ENCODE measurements at places on chromosomes 3 and 15.

DNA sequence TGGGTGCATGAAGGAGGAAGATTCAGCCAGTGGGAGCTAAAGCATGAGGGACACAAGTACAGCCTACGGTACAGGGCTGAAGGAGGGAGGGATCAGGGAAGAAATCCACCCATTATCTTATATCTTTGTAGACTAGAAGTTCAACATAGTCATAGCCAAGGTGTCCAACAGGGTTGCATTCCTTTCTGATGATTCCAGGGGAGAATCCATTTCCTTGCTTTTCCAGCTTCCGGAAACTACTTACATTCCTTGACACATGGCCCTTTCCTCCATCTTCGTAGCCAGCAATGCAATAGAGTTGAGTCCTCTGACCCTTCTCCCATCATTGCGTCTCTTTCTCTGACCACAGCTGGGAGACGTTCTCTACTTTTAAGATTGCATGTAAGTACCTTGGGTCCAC lies 471.0 kb upstream of the SEMA6D start:
- peak; percentile 13 for DNase-seq

DNA sequence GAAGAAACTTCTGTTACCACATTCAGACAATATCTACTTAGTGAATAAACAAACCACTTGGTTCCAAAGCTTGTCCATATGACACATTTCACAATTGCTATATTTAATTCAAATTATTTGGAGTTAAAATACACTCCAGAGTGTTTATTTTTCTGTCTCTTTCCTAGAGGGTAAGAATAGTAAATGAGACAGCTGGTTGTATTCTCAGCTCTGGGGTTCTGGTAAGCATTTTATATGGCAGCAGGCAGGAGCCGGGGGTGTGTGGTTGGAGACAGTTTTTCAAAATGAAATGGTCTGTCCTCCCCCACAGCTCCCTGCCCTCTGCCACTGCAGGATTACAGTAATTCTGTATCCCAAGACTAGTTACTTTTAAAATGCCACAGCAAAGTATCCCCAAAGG lies 10.9 kb upstream of the SEC61A1 start:
- no peak for DNase-seq

DNA sequence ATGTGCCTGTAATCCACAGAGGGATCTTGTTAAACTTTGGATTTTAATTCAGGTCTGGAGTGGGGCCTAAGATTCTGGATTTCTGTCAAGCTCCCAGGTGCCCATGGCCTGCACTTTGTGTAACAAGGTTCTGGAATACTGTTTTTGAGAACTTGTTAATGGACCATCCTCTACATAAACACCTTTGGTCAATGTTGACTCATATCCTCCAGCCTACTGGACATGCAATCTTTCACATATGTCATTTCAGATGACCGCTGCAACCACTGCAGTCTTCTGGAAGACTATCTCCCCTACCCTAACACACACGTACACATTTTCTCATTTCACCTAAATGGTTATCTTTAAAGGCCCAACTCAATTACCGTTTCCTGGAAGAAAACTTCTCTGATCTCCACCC lies 302.1 kb upstream of the TPRG1 start:
- DNase-seq: peak; percentile 65

DNA sequence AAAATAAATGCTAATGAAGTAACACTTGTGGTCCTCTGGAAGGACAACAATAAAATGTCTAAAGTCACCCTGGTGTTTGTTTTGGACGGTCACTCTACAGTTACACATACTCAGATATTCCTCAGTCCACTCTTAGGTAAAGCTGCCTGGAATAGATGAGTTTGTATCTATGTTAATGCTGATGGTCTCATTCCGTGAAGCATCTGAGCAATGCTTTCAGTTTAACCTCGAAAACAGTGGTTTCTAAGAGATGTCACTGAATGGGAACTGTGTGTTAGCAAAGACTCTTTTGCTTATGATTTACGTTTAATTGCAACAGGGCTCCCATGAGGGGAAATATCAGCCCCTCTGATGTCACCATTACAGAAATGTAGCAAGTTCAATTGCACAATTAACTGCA lies 49.1 kb downstream of the FBN1 start:
- DNase-seq: no peak

DNA sequence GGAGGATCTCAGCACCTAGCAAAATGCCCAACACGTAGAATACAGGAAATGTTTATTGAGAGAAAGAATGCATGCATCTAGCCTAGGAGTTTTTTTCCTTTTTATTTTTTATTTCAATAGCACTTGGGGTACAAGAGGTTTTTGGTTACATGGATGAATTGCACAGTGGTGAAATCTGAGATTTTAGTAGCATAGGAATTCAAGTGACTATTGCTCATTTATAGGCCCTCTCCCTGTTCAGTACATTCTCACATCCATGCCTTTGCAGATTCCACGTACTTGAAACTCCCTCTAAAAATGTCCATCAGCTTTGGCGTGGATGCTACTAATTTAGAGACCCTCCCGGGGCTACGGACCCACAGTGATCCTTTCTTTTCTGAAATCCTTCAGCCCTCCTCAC lies 61.7 kb upstream of the PIAS1 start:
- DNase-seq: no peak

GRCh38 chr3:12175844-12176453 lies 17.2 kb upstream of the TIMP4 start:
- peak; percentile 50 for DNase-seq

All from IMR-90 (cell line).